Trophoblast cell (in vitro differentiated cells and primary cell): ENCODE measurements at places on chromosomes 3 and 15.

- no peak for DNase-seq
Measured at GRCh38 chr3:38746641-38747040, 69.4 kb downstream of the SCN10A start.

DNA sequence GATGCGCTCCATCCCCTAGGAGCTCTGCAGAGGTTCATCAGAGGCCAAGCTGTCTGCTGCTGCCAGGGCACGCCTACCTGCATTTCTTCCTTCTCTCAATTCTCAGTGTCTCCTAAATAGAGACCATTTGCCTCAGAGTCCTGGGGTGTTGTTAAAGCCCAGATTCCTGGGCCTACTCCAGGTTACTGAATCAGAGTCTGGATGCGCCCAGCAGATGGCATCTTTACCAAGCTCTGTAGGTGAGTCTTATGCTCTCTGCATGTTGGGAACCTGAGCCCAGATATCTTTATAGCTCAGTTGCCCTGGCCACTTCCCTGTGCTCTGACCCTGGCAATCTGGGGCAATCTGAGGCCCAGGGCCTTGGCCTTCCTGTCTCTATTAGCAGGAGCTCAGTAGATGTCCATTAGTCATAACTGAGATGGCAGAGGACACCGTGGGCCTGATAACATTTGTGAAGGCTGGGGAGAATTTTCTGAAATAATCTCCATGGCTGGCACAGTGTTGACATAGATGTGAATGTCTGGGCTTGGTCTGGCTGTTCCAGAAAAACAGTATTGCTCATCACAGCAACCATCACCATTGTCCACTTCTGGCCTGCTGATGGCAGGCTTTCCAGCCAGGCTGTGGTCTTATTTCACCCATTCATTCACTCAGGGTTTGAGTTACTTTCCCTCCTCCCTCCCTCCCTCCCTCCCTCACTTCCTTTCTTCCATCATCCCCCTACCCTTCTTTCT, 13.3 kb upstream of the RBP1 start:
- DNase-seq: no peak

DNA sequence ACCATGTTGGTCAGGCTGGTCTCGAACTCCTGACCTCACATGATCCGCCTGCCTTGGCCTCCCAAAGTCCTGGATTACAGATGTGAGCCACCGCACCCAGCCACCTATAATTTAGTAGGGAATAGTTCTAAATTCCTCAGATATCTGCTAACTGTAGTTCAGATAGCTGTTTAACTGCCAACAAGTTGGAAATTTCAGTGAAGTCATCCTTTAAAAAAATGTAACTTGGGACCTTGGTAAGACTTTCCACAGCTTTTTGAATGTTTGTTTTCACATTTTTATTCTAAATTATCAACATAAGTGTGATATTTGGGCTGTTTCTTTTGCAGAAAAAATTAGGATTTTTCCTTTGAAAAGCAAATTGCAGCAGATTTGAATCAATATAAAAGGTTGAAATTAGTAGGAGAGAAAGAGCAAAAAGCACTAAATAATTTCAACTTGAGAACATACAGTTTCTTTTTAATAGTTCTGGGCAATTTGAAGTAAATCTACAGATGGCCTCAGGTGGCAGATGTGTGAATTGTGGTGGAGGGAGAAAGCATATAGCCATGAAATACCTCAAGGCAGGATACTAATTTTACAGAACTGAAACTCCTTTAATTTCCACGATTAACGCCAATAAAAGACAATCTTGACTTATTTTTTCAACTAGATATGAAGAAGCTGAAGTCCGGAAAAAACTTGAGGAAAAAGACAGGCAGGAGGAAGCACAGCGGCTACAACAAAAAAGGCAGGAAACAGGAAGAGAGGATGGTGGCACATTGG, 34.3 kb downstream of the USP8 start:
- DNase-seq: peak; percentile 16

DNA sequence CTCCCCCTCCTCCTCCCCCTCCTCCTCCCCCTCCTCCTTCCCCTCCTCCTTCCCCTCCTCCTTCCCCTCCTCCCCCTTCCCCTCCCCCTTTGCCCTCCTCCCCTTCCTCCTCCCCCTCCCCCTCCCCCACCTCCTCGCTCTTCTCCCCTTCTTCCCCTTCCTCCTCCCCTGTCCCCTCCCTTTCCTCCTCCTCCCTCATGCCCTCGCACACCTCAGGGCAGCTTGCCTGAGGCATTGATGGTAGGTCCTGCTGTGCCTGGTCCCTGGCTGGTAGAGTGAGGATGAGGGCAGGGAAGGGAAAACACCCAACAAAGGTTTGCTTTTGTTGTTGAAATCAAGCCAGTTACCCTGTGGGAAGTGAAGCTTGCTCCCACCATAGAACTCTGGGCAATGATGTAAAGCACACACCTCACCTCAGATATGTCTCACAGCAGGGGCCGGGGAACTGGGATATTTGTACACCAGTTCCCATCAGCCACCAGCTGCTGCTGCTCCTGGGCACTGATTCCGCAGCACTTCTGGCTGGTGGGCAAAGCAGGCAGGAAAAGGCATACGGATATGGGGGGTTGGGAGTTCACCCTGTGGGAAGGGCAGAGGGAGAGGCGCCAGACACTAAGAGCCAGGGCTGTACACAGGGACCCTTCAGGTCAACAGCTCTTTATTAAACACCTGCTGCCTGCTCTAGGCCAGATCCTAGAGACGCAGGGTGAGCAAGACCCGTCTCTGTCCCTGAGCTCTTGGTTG, 13.8 kb downstream of the ISG20 start:
- DNase-seq: no peak

DNA sequence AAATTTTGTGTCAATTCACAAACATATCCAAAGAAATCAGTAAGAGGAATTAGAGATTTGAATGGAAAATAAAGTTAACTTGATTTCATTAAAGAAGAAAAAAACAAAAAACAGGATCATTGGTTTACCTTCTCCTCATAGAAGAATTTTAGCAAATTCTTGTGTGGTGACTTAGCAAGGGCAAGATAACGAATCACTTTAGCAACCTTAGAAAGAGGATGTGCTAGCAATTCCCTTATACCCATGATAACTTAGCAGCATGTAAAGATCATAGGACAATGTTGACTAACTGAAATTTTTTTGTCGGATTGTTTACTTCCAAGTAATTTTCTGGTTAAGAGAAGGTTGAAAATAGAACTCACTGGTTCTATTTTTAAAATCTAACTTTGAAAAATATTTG, 609.3 kb downstream of the GBE1 start:
- no peak for DNase-seq

- DNase-seq: peak; percentile 80
Measured at GRCh38 chr3:102053375-102053989, 204.2 kb downstream of the NFKBIZ start.

GRCh38 chr15:73139744-73140553, 87.7 kb downstream of the NEO1 start:
- no peak for DNase-seq

- DNase-seq: no peak
Measured at GRCh38 chr15:48084759-48085590, 35.8 kb upstream of the SLC24A5 start.

DNA sequence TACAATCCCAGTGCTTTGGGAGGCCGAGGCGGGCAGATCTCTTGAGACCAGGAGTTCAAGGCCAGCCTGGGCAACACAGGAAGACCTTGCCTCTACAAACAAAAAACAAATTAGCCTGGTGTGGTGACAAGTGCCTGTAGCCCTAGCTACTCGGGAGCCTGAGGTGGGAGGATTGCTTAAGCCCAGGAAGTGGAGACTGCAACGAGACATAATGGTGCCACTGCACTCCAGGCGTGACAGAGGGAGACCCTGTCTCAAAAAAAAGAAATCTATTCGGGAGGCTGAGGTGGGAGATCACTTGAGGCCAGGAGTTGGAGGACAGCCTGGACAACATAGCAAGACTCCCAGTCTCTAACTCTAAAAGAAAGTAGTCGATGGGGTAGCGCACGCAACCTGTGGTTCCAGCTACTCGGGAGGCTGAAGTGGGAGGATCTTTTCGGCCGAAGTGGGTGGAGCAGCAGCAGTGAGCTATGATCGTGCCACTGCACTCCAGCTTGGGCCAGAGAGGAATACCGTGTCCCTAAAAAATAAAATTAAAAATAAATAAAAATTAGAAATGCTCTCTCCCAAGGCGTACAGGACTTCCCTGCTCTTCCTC, 775 bp downstream of the C3orf33 start:
- DNase-seq: peak; percentile 25

GRCh38 chr15:94098921-94099573, 132.3 kb upstream of the MCTP2 start:
- DNase-seq: peak; percentile 31

- no peak for DNase-seq
Measured at GRCh38 chr3:154730186-154730585, 300.2 kb upstream of the GPR149 start.

DNA sequence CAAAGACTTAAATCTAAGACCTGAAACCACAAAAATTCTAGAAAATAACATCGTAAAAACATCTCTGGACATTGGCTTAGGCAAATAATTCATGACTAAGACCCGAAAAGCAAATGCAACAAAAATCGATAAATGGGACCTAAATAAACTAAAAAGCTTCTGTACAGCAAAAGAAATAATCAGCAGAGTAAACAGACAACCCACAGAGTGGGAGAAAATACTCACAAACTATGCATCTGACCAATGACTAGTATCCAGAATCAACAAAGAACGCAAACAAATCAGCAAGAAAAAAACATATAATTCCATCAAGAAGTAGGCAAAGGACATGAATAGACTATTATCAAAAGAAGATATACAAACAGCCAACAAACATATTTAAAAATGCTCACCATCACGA, 749.4 kb downstream of the PLOD2 start:
- DNase-seq: no peak

DNA sequence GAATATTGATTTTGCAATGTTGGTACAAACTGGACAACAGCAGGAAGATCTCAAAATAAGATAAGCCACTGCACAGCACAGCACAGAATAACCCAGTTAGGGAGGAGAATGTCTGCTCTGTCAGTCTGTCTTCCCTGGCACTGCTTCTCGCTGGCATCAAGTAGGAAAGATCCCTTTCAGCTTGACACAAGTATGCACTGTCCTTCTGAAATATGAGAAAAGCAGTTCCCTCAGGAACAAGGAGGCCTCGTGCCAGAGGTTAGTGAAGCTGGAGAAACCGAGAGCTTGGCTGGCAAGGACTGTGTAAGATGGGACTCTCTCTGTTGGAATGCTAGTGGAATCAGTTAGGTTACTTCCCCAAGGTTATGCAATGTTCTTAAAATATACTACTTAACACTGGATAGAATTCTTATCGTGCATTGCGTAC, 59.1 kb downstream of the FMN1 start:
- DNase-seq: peak; percentile 70

- no peak for DNase-seq
Measured at GRCh38 chr3:124883766-124884473, 3.2 kb downstream of the ITGB5 start.

GRCh38 chr3:24004171-24004938, 59.3 kb downstream of the NR1D2 start:
- DNase-seq: no peak

- no peak for DNase-seq
Measured at GRCh38 chr3:169750665-169751064, 14.2 kb downstream of the TERC start.

- no peak for DNase-seq
Measured at GRCh38 chr3:77321646-77322045, 281.7 kb downstream of the ROBO2 start.

DNA sequence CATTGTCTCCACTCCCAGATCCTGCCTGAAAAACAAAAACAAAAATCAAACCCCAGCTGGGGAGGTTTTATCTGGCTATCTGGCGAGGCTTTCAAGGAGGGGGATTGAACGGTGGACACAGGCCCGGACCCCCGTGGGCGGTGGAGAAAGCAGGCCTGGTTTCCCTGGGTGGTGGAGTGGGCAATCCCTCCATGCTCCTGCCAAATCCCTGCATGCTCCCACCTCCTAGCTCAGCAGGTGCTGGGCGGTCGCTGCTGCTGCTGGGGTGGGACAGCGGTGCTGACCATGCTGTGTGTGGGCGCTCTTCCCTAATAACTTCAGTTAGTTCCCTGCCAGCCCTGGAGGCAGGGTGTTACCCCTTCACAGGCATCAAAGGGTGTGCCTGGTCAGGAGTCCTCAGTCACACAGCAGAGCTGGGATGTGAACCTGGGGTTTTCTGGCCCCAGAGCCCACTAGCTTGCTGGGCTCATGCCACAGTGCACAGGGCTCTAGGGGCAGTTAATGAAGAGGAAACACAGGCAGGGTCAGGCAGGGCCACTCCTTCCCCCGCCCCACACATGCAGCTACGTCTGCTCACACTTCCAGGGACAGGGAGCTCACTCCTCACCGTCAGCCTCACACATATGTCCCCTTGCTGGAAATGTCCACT, 15.9 kb upstream of the PLXND1 start:
- no peak for DNase-seq
